Fibroblast of skin of left biceps (primary cell): ENCODE measurements at places on chromosomes 16 and 17.

DNA sequence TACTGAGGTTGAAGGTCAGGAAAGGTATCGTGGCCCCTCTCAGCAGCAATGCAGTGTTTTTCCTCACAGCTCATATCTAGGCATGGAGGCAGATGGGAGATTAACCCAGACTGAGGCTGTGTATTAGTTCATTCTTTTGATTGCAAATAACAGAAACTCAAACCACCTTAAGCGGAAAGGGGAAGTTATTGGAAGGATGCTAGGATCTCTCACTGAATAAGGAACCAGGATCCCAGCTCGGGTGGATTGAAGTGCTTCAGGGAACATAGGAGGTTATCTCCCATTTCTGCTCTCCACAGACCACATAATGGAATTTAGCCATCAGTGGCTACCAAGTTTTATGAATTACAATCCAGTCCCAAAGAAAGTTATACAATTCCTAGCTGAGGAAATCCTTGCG lies 8.2 kb downstream of the ZNF689 start:
- DNase-seq, result no peak

GRCh38 chr17:48441231-48441711 lies 11.3 kb upstream of the SKAP1 start:
- no peak for DNase-seq

- DNase-seq, result no peak
These were observed 5.1 kb downstream of the CBX8 start for GRCh38 chr17:79791735-79792161.

DNA sequence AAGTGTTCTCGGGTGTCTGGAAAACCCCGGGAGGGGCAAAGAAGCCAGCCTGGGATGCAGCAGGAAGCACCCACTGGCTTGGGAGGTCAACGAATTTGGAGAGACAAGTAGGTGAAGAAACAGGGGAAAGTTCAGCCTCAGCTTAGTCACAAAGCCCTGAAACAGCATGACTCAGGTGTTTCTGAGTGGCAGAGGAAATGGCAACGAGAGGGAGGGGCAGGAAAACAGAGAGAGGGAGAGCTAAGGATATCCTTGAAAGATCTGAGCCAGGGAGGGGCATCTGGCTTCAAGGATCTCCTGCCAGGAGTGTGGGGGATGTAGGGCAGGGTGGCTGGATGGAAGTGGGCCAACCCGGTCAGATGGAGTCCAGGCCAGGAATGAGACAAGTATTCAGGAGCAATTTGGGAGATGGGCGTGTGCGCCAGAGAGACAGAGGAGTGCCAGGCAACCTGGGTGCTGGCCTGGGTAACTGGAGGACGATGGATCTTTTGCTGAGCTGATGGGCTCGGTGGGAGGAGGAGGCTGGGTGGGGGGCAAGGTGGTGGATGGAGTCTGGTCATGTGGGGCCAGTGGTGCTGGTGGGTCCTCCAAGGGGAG lies 27.2 kb downstream of the ABCC3 start:
- DNase-seq, result no peak

GRCh38 chr16:69469807-69470561 lies 45.6 kb downstream of the CYB5B start:
- DNase-seq, result no peak
